ENCODE measurements at places on chromosomes 3 and 15.
A peak's percentile ranks its signal among the peaks of the same experiment; 100 is the strongest.

DNA sequence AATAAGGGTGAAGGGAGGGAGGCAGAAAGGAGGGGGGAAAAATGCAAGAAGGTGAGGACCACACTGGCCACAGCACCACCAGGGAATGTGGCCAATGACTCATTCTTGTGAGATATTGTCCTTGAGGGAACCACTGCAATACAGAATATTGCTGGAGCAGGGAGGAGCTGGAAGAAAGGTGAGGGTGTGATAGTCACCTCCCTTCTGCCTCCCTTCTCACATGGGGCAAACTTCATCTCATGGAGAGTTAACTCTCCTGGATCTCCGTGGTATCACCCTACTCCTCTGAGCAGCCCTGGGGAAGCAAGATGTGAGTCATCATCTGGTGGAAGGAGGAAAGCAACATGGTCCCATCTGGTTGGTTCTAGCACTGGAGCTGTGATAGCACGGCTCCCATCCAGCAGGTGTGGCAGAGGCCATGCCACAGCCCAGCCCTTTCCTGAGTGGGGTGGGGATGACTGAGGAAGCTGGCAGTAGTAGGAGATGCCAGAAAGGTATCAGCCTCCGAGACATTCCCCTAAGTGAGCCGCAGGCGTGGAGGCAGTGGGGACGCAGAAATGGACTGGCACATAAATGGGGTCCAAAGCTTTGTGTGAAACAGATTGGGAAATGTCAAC lies 115.9 kb upstream of the LPP start:
- peak; percentile 56 for DNase-seq

DNA sequence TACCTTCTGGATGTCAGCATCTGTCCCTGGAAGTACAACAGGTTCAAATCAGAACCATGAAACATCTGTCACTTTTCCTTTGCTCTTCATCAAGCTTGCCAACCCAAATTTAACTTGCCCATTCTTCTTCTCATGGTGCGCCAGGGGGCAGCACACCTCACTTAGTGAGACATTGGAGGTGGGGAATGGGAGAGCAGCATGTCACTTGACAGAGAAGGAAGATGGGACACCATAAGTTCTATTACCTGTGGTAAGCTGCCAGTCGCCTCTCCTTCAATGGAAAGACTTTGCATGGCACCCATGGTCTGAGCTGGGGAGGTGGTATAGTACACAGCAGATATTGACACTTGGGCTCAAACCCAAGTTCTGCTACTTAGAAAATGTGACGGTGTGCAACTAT lies 2.9 kb downstream of the SCN5A start:
- peak; percentile 51 for DNase-seq

DNA sequence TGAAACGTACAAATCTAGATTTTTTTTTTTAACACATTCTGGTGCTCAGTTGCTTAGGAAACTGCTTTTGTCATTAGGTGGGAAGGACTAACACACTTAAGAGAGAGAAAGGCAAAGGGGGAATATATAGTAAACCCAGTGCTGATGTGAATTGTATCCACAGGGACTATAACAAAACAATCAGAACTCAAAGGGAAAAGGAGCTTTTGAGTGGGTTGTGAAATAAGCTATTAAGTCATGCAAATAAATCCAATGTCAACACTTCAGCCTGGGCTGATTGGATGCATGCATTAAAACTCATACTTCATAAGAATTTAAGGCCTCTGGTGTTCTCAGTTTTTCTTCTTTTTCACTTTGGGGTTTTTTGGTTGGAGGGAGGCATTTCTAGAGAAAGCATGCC lies 628.9 kb downstream of the FHIT start:
- no peak for DNase-seq

GRCh38 chr3:156548041-156548687 lies 6.8 kb downstream of the SSR3 start:
- no peak for DNase-seq

DNA sequence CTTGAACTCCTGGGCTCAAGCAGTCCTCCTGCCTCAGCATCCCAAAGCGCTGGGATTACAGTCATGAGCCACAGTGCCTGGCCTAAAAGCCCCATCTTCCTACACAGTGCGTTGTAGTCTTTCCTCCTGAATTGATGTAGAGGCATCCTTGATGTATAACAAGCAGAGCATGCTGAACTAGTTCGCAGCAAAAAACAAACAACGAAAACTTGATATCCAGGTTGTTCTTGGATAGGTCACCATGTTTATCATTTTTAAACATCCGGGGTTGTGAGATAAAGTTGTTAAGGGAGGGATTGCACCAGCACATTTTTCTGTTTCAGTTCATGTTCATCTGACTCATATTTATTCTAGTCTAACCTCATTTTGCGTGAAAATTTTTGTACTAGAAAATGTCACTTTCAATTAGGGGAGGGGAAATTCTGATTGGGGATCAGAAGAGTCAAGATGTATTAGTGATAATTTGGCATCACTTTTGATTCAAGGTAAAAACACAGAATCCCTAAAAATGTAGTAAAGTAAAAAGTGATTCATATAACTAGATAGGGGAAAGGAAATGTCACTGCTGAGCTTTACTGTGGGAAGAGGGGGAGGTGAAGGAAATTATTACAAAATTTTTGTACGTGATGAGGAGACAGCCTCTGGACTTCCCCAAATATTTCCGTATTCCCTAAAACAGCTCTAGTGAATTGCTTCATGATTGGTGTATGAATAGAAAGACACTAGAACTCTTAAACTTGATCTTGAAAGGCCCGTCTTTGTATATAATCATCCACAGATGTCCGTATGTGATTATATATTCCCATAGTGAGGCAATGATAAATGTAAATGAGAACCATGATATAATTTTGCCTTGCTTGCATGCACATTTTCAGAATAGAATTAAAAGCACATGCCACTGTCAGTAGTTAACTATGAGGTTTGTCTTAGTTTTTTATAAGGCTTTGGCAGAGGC lies 22.9 kb downstream of the RAB8B start:
- peak; percentile 30 for DNase-seq

- no peak for DNase-seq
Measured at GRCh38 chr3:119376758-119377157, 82.6 kb downstream of the ARHGAP31 start.

DNA sequence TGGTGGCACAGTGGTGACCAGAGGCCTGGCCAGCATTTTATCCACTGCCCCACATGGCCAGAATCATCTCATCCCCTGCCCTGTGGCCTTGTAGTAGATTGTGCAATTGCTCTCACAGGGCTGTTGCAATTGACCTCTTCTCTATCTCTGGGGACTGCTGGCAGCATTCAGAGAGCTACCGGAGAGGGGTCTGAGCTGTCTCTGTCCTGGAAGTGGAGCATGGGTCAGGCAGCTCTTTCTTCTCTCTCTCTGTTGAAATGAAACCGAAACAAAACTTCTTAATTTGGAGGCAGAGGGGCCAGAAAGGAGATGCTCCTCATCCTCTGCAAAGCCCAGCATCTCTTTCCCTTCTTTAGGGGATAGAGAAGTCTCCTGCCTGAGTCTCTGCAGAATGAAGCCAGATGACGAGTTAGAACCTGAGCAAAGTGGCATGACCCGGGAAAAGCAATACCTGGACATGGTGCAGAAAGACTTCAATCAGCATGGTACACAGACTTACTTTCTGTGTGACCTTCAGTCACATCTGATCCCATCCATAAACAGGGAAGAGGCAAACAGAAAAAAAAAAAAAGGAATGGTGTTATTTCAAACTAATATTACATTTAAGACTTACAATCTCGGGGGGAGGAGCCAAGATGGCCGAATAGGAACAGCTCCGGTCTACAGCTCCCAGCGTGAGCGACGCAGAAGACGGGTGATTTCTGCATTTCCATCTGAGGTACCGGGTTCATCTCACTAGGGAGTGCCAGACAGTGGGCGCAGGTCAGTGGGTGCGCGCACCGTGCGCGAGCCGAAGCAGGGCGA lies 144.5 kb upstream of the BCL6 start:
- DNase-seq: no peak

DNA sequence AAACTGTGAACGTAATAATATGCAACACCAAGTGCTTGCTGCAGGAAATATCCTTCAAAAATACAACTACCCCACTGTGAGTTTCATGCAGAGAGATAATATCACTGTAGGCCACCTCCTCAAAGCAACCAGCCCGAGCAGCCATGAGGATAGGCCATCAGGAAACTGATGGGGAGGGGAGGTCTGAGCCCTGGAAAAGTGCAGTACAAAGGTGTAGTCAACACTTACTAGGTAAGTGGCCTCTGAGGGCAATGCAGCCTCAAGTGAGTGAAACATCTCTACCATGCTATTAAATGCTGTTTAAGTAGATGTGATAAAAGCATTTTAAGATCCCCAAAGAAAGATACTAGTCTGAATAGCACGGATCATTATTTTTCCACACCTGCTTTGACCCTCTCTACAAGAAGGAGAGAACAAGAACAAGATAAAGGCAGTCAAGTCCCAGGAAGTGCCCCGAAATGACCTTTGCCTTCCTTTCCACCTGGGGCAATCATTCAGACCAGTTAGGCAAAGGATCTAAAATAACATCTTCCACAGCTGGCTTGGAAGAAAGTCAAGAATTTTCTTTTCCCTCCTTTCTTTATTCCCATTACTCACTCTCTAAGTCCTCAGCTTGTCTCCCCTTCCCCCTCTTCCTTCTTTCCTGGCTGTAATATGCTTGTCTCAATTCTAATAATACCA lies 62.8 kb downstream of the FMN1 start:
- DNase-seq: no peak

- DNase-seq: no peak
Measured at GRCh38 chr3:143207338-143207961, 87.9 kb downstream of the CHST2 start.

GRCh38 chr15:94610069-94610468 lies 378.7 kb downstream of the MCTP2 start:
- no peak for DNase-seq

DNA sequence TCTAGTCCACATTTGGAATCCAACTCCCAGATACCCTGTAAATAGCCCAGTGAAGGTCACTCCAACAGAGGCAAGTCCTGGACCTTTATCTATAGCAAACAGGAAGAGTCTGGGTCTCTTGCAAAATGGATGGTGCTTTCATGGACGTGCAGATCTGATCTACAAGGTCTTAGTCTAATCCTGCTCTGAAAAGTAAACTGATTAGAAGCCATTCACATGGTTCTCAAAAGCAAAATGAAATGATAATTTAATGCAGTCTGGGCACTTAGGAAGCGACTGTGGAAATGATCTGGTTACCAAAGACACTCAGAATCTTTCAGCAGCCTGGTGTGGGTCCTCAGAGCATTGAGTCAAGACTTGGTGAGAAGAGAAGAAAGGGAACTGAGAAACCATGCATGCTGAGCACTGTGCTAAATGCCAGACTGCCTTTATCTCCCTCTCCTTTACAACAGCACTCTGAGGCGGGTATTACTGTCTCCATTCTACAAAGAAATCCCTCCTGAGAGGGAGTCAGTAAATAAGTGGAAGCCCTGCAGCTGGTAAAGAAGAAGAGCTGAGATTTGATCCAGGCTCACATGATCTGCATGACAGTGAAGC lies 29.0 kb downstream of the AQP9 start:
- no peak for DNase-seq

DNA sequence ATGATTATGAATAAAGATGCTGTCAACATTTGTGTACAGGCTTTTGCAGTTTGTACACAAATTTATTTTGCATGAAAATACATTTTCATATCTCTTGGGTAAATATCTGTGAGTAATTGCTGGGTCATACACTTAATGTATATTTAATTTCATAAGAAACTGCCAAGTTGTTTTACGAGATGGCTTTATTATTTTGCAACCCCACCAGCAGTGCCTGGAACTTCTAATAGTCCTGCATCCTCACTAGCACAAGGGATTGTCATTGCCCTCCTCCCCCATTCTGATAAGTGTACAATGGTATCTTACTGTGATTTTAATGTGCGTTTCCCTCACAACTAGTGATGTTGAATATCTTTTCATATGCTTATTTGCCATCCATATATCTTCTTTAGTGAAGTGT lies 45.2 kb downstream of the ASTE1 start:
- no peak for DNase-seq

GRCh38 chr3:190227064-190227463 lies 95.2 kb downstream of the CLDN1 start:
- no peak for DNase-seq

- DNase-seq: no peak
Measured at GRCh38 chr15:55633731-55634130, 45.6 kb upstream of the PYGO1 start.

DNA sequence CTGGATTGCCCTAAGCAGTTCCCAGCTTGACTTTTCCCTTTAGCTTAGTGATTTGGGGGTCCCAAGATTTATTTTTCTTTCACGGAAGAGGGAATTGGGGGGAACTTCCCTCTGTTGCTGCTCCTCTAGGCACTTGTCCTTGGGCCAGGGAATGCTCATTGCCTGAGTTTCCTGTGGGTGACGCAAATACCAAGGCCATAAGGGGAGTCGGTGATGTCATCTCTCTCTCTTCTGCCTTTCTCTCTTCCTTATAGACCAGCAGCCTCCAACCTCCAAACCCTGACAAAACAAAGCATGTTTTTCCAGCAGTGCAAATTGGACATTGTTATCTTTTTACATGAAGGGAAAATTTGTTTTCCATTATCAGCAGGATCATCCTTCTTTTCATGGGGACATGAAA lies 120.2 kb downstream of the ITPR1 start:
- DNase-seq: no peak

GRCh38 chr3:57026944-57027343 lies 33.5 kb upstream of the SPATA12 start:
- DNase-seq: no peak

DNA sequence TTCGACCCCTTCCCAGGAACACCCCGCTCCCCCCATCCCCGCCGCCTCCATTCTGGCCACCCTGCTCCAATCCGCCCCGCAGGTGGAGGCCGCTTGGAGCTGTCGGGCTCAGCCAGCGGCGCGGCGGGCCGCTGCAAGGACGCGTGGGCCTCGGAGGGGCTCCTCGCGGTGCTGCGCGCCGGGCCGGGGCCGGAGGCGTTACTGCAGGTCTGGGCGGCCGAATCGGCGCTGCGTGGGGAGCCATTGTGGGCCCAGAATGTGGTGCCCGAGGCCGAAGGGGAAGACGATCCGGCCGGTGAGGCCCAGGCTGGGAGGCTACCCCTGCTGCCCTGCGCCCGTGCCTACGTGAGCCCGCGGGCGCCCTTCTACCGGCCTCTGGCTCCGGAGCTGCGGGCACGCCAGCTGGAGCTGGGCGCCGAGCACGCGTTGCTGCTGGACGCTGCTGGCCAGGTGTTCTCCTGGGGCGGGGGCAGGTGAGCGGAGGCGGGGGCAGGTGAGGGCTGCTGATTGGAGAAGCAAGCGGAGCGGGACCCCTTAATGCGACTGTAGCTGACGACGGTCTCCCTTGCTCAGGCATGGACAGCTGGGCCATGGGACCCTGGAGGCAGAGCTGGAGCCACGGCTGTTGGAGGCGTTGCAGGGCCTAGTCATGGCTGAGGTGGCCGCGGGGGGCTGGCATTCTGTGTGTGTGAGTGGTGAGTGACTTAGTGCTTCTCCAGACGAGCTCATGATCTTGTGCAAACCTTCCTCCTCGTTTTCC lies 2.5 kb downstream of the RCCD1 start:
- peak; percentile 56 for DNase-seq

- no peak for DNase-seq
Measured at GRCh38 chr3:51374456-51374855, 10.6 kb upstream of the MANF start.
